Activated CD4-positive, alpha-beta T cell treated with anti-CD3 and anti-CD28 coated beads for 36 hours (primary cell): ENCODE measurements at places on chromosomes 3 and 15. TPM values are rescaled to one million over a fixed set of nuclear protein-coding genes. Genes with fewer than 3 reads are reported as not detected.

The MKRN2OS gene
- not detected for total RNA-seq

The CPN2 gene
- not detected for total RNA-seq

The ACSBG1 gene
- total RNA-seq, result 0.02 TPM

- no peaks in the 10 kb centered on the region for H3K36me3 ChIP-seq
- H3K4me1 ChIP-seq, result no peaks in the 10 kb centered on the region
- no peaks in the 10 kb centered on the region for H3K27me3 ChIP-seq
- no peak overlapping the region for H3K27ac ChIP-seq
Measured at GRCh38 chr3:116039651-116039985, 405.7 kb downstream of the LSAMP start.

- H3K4me1 ChIP-seq, result no peaks in the 10 kb centered on the region
- DNase-seq, result no peak
- no peak overlapping the region for H3K27ac ChIP-seq
- no peaks in the 10 kb centered on the region for H3K27me3 ChIP-seq
Measured at GRCh38 chr3:159200176-159200575, 398.3 kb downstream of the MFSD1 start.

DNA sequence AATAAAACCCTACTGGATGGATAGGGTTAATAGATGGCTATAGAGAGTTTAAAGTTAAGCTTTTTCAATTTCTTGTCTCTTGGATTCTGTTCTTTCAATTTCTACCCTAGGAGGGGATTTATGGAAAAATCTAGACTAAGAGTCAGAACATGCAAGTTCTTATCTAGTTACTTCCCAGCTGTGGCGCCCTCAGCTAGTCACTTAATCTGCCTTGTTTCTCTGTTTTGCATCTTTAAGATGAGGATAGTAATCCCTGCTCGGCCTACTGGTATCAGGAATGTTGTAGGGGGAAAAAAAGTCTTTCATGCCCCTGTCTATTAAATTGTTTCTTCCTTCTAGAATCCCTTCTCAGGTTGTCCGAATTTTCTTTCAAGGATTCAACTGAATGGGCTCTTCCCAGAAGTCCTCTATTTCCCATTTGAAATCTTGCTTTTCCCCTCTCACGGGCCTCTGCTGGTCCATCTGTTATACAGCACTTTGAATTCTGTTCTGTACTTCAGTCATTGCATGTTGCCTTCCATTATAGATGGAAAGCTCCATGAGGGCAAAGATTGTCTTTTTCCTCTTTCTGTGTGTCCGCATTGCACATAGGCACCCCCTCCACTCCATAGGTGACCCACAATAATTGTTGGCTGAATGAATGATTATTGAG, 4.4 kb downstream of the KCTD6 start:
- DNase-seq, result no peak
- H3K4me1 ChIP-seq, result peaks cover 52% of the 10 kb centered on the region
- H3K27me3 ChIP-seq, result no peaks in the 10 kb centered on the region
- peaks cover 10% of the 10 kb centered on the region for H3K36me3 ChIP-seq
- no peak overlapping the region for H3K27ac ChIP-seq

DNA sequence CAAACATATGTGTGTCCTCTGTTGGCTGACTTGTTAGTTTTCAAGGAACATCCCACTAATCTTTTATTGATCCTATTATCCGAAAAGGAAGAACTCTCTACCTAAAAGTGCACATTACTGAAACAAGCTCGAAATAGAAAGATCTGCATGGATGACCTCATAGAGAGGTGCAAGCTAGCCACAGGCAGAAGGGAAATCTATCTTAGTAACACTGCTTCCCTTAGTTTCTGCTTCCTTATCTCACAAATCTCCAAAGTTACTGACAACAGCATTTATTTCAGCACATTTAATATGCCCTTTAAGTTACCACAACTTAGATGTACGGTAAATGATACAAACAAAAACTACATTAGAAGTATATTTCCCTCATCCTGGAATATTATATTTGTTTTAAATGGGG, 285.1 kb upstream of the CCDC54 start:
- H3K27me3 ChIP-seq, result peaks cover 9% of the 10 kb centered on the region
- H3K36me3 ChIP-seq, result no peaks in the 10 kb centered on the region
- H3K4me3 ChIP-seq, result no peak overlapping the region
- no peak for DNase-seq
- no peak overlapping the region for H3K27ac ChIP-seq

DNA sequence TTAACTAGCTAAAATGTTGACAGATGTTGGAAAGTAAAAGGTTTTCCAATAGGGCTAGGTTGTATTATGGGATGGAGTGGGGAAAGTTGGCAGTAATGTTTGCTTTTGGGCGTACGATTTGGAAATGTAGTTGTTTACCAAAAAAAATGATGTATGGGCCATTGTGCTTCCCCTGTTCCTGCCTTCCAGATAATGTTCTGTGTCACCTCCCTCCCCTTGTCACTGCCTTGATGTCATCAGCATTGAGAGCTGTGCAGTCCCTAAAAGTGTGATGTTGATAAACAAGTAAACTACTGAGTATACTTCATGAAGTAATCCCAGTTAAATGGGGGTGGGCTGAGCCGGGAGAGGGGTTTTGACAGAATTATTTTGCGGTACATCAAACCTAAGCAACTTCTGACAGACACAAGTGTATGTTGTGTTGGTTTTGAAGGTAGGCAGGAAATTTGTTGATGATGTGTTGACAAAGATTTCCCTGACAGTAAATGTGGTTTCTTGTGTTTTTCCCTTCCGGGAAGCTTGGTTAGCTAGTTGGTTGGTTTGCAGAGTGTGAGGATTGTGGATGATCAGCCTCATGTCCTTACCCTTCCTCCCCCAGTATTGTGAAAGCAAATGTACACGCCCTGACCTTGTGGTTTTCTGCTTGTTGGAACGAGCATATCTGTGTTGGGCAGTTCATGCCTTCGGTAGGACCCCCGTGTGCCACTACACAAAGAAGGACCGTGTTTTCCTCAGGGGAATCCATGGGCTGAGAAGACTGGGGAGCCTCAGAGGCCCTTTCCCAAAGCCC, 87.3 kb downstream of the PGPEP1L start:
- no peak overlapping the region for H3K4me3 ChIP-seq
- no peak for DNase-seq
- H3K27me3 ChIP-seq, result no peaks in the 10 kb centered on the region
- no peak overlapping the region for H3K27ac ChIP-seq
- peaks cover 36% of the 10 kb centered on the region for H3K36me3 ChIP-seq
- peaks cover 19% of the 10 kb centered on the region for H3K4me1 ChIP-seq

DNA sequence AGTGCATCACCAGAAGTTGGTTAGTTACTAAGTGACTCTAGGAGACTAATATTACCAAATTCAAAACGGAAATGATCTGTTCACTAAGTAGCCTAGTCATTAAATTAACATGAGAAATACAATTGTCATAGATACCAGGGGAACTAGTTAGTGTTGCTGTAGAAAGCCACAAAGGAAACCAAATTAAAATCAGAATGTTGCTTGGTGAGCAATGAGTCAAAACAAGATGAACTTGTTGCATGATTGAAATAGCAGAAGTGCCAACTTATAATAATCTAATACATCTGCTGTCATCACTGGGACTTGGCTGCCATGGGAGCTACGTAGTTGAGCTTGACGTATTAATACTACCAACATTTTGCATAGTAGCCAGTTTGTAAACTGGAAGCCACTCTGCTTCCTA, 458.1 kb downstream of the DIPK2A start:
- H3K27ac ChIP-seq, result no peak overlapping the region
- no peaks in the 10 kb centered on the region for H3K36me3 ChIP-seq
